Astrocyte (in vitro differentiated cells and primary cell): ENCODE measurements at places on chromosomes 2 and 18.

GRCh38 chr2:207417301-207417718 is 112.5 kb upstream of the CREB1 start:
- H3K4me3 ChIP-seq = no peak overlapping the region
- no peak overlapping the region for H3K27ac ChIP-seq
- H3K36me3 ChIP-seq = no peaks in the 10 kb centered on the region
- H3K27me3 ChIP-seq = peaks cover 6% of the 10 kb centered on the region

GRCh38 chr2:234191819-234192407 is 141.4 kb downstream of the SPP2 start:
- H3K4me3 ChIP-seq = no peak overlapping the region
- no peaks in the 10 kb centered on the region for H3K36me3 ChIP-seq
- DNase-seq = peak; percentile 27
- no peaks in the 10 kb centered on the region for H3K27me3 ChIP-seq
- no peaks in the 10 kb centered on the region for H3K4me1 ChIP-seq

DNA sequence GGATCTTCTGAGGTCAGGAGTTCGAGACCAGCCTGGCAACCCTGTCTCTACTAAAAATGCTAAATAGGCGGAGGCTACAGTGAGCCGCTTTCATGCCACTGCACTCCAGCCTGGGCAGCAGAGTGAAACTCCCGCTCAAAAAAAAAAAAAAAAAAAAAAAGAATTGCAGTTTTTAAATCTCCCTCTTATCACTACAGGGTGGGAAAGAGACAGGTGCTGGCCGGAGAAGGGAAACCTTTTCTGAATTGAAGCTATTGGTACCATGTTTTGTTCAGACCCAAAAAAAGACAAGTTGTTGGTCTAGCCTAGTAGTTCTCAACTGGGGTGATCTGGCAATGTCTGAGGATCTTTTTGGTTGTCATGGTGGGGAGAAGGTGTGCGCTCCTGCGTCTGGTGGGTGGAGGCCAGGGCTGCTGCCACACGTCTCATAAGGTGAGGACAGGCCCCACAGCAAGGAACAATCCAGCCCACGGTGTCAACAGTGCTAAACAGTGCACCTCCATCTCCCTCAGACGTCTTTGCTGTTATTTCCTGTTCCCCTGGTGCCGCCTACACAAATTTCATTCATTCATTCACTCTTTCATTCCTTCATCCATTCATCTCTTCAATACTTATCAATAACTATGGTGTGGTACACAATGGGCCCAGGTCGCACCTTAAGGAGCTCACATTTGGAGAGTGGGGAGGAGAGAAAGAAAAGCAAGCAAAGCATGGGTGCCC is 28.8 kb upstream of the ODC1 start:
- H3K27me3 ChIP-seq = peaks cover 4% of the 10 kb centered on the region
- no peak overlapping the region for H3K4me3 ChIP-seq
- H3K27ac ChIP-seq = no peak overlapping the region
- no peak for DNase-seq

- DNase-seq = peak; percentile 35
- H3K27me3 ChIP-seq = no peaks in the 10 kb centered on the region
- H3K4me1 ChIP-seq = peaks cover 8% of the 10 kb centered on the region
- peak overlapping the region; percentile 22 for H3K27ac ChIP-seq
- no peaks in the 10 kb centered on the region for H3K36me3 ChIP-seq
These were observed 394.7 kb downstream of the FBXO15 start for GRCh38 chr18:73752965-73753364.

DNA sequence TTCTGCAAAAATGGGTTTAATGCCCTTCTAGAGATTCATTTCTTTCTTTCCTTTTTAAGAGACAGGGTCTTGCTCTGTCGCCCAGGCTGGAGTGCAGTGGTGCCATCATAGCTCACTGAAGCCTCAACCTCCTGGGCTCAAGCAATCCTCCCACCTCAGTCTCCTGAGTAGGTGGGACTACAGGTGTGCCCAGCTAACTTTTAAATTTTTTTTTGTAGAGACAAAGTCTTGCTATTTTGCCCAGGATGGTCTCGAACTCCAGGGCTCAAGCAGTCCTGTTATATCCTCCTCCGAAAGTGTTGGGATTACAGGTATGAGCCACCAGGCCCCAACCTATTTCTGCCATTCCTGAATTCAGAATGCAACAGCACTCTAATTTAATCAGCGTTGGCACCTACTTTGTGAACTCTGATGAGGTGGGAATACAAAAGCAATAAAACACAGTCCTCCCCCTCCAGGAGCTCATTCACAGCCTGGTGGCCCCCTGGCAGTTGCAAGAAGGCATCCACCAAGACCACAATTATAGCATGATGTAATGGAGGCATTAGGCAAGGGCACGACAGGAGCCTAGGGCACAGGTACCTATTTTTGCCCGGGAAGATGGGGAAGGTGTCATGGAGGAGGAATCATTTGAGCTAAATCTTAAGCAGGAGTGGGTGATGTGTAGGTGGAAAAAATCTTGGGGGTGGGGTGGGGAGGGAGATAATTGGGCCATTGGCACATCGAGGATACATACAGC is 5.1 kb downstream of the RHOB start:
- H3K27ac ChIP-seq = no peak overlapping the region
- DNase-seq = no peak
- H3K4me1 ChIP-seq = peaks cover 19% of the 10 kb centered on the region
- H3K36me3 ChIP-seq = peaks cover 3% of the 10 kb centered on the region
- H3K4me3 ChIP-seq = no peak overlapping the region

DNA sequence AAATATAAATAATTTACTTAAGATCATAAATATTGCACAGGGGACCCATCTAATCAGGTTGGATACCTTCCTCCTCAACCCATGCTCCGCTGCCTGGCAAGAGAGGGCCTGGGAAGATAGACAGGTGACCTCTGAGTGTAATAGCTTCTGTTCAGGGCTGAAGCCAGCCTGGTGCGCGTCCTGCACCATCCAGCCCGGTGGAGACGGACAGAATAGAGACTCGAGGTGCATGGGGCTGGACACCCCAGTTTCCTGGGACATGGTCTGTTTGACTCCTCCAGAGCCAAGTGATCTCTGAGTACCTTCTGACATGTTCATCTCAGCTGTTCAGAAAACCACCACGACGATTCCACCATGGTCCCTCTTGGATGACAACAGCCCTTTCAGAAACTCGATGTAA is 209.3 kb upstream of the MYT1L start:
- DNase-seq = no peak
- H3K36me3 ChIP-seq = no peaks in the 10 kb centered on the region
- no peak overlapping the region for H3K4me3 ChIP-seq
- no peaks in the 10 kb centered on the region for H3K27me3 ChIP-seq
- no peak overlapping the region for H3K27ac ChIP-seq

GRCh38 chr2:231568785-231569435 is 23.8 kb upstream of the TEX44 start:
- no peak for DNase-seq
- peaks cover 3% of the 10 kb centered on the region for H3K27me3 ChIP-seq
- no peaks in the 10 kb centered on the region for H3K36me3 ChIP-seq

GRCh38 chr2:7673853-7674252 is 756.6 kb downstream of the RNF144A start:
- H3K4me3 ChIP-seq = no peak overlapping the region
- no peak overlapping the region for H3K27ac ChIP-seq
- no peaks in the 10 kb centered on the region for H3K4me1 ChIP-seq
- no peaks in the 10 kb centered on the region for H3K36me3 ChIP-seq
- DNase-seq = peak; percentile 69

- H3K27me3 ChIP-seq = no peaks in the 10 kb centered on the region
- H3K27ac ChIP-seq = no peak overlapping the region
- H3K36me3 ChIP-seq = peaks cover 13% of the 10 kb centered on the region
- no peak for DNase-seq
These were observed 55.2 kb downstream of the TRAPPC12 start for GRCh38 chr2:3434654-3435053.

DNA sequence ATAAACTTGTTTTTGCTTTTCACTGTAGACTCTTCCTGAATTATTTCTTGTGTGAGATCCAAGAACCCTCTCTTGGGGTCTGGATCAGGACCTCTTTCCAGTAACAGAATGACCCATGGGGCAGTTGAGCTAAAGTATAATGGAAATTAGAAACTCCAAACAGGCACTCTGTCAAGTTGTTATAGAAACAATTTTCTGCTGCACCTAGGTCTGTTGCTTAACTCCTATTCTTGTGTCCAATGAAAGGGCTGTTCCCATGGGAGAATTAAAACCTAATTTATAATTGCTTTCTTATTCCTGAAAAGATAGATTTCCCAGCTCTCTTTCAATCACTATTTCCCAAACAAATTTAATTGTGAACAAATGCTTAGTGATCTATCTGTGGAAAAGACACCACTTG is 1341.3 kb upstream of the PIK3C3 start:
- H3K4me3 ChIP-seq = no peak overlapping the region
- DNase-seq = no peak
- H3K36me3 ChIP-seq = no peaks in the 10 kb centered on the region
- H3K4me1 ChIP-seq = no peaks in the 10 kb centered on the region

GRCh38 chr18:10497206-10497749 is 28.5 kb upstream of the NAPG start:
- H3K4me1 ChIP-seq = no peaks in the 10 kb centered on the region
- peak; percentile 29 for DNase-seq
- H3K27ac ChIP-seq = no peak overlapping the region
- H3K36me3 ChIP-seq = no peaks in the 10 kb centered on the region
- H3K4me3 ChIP-seq = no peak overlapping the region

DNA sequence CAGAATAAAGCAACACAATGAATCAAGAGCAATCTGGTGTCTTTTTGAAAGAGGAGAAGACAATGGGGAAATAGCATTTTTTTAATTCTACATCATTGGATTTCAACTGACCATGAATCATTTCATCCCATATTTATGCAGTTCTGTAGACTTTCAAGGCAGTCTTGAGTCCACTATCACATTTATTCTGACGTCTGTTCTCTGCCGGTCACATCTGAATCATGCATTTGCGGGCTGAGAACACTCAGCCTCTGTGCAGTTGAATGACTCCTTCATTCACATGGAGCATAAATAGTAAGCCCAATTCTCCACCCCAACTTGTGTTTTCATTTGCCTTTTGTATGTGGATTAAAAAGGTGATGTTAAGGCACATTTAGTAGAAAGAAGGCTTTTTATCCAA is 128.2 kb downstream of the AKAIN1 start:
- no peak overlapping the region for H3K4me3 ChIP-seq
- no peak overlapping the region for H3K27ac ChIP-seq
- no peaks in the 10 kb centered on the region for H3K4me1 ChIP-seq
- no peaks in the 10 kb centered on the region for H3K27me3 ChIP-seq

GRCh38 chr2:15112216-15112615 is 448.9 kb downstream of the NBAS start:
- DNase-seq = peak; percentile 47
- H3K36me3 ChIP-seq = no peaks in the 10 kb centered on the region
- no peak overlapping the region for H3K4me3 ChIP-seq
- H3K27me3 ChIP-seq = no peaks in the 10 kb centered on the region
- H3K27ac ChIP-seq = no peak overlapping the region
- no peaks in the 10 kb centered on the region for H3K4me1 ChIP-seq

GRCh38 chr2:23673830-23674679 is 252.9 kb downstream of the ATAD2B start:
- no peak for DNase-seq
- H3K4me1 ChIP-seq = no peaks in the 10 kb centered on the region
- H3K36me3 ChIP-seq = no peaks in the 10 kb centered on the region
- no peak overlapping the region for H3K4me3 ChIP-seq
- H3K27me3 ChIP-seq = no peaks in the 10 kb centered on the region

DNA sequence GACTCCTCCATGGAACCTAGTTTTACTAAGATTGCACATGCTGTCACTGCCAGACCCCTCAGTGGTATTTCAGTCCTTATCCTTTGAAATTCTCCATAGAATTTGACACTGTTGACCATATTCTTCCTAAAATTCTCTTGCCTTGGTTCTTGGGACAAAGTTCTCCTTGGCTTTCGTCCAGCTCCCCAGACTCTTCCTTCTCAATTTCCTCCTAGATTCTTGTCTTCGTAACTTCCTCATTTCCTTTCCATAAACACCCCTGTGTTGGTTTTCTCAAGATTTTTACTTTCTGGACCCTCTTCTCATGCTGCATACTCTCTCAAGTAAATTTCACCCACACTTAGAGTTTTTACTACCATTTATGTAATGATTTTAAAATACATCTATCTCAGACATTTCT is 96.6 kb upstream of the TWSG1 start:
- H3K27me3 ChIP-seq = no peaks in the 10 kb centered on the region
- no peaks in the 10 kb centered on the region for H3K36me3 ChIP-seq
- no peak for DNase-seq
- H3K4me1 ChIP-seq = no peaks in the 10 kb centered on the region

DNA sequence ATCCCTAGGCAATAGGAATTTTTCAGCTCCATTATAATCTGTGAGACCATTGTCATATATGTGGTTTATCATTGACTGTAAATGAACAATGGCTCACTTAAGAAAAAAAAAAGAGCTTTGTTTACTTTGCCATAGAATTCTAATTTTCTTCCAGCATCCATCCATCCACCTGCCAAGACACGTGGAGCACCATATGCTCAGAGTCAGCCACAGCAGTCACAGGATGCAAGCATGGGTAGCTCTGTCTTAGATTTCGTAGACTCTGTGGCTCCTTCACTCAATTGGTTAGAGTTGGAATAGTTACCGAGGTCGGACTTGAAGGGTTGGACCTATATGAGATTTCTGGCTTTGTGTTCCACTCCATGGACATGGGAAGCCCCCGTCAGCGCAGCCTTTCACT is 75.6 kb downstream of the COA5 start:
- H3K36me3 ChIP-seq = peaks cover 2% of the 10 kb centered on the region
- no peak overlapping the region for H3K27ac ChIP-seq
- no peak overlapping the region for H3K4me3 ChIP-seq
- H3K27me3 ChIP-seq = no peaks in the 10 kb centered on the region
- no peak for DNase-seq
